Fibroblast of mammary gland (primary cell): ENCODE measurements at places on chromosomes 3 and 15.

- DNase-seq = no peak
Measured at GRCh38 chr3:176905331-176905730, 292.0 kb downstream of the TBL1XR1 start.

DNA sequence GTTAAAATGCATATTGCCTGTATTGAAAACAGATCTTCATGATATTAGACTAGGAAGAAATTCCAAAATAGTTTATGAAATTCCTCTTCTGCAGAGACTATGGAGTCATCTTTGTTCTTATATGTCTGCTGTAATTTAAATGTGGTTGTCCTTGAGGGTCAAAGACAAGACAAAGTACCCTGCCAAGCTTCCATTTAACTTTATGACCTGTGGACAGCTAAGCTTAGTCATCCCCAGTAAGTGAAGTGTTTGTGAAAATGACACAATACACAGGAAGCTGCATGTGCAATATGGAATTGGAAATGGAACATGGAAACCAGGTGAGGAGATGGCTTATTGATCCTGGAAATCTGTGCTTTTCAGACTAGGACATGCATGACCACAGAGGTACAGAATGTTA is 68.5 kb upstream of the GBE1 start:
- DNase-seq = peak; percentile 58

GRCh38 chr15:69794645-69795469 is 302.9 kb downstream of the TLE3 start:
- DNase-seq = peak; percentile 11

GRCh38 chr15:67070150-67070549 is 4.7 kb downstream of the SMAD3 start:
- DNase-seq = no peak

- DNase-seq = no peak
Measured at GRCh38 chr3:128714887-128715491, 11.0 kb upstream of the RAB7A start.

DNA sequence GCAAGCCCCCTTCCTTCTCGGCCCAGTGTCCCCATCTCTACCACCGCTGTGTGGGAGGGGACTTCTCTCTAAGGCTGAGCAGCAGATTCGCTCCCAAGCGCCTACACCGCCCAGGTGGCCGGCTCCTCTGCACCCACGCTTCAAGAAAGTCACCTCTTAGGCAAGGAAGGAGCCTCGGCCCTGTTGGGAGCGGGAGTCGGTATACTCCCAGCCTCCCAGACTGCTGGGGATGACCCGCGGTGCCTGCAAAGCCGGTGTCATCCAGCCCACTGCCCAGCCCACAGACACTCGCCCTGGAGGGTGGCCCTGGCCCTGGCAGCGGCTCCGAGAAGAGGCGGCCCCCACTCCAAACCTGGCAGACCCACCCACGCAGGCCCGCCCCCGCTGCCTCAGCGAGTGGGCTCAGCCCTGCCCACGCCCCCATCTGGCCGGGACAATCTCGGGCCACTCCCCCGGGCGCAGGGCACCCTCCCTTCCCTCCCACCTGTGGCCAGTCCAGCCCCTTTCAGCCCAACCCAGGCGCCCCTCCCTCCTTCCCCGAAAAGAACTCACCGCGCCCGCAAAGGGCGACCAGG is 396 bp downstream of the CHRNB4 start:
- no peak for DNase-seq

GRCh38 chr3:177946497-177946896 is 589.7 kb upstream of the KCNMB2 start:
- no peak for DNase-seq

- peak; percentile 57 for DNase-seq
Measured at GRCh38 chr3:15014606-15015328, 50.3 kb downstream of the MRPS25 start.

GRCh38 chr3:141320399-141321108 is 47.8 kb upstream of the ZBTB38 start:
- DNase-seq = no peak

GRCh38 chr15:41917767-41918430 is 24.0 kb upstream of the SPTBN5 start:
- DNase-seq = peak; percentile 71

DNA sequence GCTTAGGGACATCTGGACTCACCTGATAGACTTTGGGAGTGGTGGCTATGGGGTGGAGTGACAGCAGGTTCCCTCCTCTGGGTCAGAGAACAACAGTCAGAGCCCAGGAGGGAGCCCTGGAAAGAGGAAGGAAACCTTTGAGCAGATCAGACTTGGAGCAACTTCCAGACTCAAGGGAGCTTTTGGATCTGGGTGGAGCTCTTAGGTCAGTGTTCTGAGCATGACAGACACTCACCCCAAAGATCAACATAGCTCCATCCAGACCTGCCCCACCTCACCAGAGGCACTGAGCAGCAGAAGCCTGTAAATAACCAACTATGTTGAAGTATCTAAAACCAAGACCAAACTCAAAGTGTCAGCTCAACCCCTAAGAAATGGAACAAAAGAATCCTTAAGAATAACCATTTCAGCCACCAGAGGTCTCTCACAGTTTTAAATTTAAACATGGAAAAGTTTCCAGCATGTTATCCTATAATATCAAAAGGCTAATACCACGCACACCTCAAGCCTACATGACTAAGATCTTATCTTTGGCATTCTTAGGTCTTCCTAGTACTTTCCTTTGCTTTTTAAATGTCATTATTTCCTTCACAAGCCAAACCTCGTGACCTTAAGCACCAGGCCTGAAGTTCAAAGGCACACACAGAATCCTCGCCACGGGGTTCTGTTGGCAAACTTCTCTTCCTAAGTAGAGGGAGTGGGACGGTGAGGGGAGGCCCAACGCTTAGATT is 56.4 kb downstream of the UMPS start:
- peak; percentile 69 for DNase-seq

DNA sequence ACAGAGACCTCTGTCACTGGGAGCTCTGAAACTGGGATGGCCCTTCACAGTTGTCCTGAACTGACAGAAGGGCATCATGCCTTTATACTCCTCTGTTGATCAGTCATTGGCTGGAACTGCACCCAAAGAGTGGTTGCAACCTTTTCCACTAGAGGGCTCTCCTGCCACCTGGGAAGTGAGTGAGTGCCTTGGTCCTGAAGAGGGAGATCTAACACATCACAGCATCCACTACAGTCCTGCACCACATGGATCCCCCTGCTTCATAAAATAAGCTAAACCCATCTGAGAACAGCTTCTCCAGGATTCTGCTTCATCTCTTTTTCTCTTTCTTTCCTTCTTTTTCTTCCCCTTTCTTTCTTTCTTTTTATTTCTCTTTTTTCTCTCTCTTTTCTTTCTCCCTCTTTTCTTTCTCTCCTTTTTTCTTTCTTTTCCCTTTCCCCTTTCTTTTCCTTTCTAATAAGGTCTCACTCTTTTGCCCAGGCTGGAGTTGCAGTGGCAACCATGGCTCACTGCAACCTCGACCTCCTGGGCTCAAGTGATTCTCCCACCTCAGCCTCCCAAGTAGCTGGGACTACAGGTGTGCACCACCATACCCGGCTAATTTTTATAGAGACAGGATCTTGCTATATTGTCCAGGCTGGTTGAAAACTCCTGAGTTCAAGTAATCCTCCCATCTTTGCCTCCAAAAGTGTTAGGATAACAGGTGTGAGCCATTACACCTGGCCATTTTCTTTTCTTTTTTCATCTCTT is 42.8 kb upstream of the RAF1 start:
- DNase-seq = peak; percentile 79

GRCh38 chr3:38110314-38111050 is 26.4 kb downstream of the ACAA1 start:
- DNase-seq = no peak

- no peak for DNase-seq
Measured at GRCh38 chr3:20853890-20854289, 667.9 kb upstream of the SGO1 start.

DNA sequence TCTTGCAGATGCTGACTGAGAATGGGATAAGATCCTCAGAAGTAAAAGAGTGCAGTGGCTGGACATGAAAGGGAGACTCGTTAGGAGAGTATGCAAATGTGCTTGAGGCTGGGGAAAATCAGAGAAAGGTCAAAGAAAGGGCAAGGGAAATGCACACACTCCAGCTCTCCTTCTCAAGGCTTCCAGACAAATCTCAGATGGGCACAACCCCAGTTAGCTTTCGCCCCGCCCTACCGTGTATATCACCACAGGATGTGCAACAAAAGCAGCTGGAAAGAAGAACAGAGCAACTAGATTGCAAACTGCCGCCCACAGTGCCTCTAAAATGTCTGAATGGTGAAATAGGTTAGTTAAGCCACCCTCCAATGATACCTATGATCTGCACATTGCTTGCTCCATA is 63.9 kb downstream of the CERS3 start:
- DNase-seq = no peak

- DNase-seq = no peak
Measured at GRCh38 chr3:196599734-196600128, 31.3 kb downstream of the FBXO45 start.

DNA sequence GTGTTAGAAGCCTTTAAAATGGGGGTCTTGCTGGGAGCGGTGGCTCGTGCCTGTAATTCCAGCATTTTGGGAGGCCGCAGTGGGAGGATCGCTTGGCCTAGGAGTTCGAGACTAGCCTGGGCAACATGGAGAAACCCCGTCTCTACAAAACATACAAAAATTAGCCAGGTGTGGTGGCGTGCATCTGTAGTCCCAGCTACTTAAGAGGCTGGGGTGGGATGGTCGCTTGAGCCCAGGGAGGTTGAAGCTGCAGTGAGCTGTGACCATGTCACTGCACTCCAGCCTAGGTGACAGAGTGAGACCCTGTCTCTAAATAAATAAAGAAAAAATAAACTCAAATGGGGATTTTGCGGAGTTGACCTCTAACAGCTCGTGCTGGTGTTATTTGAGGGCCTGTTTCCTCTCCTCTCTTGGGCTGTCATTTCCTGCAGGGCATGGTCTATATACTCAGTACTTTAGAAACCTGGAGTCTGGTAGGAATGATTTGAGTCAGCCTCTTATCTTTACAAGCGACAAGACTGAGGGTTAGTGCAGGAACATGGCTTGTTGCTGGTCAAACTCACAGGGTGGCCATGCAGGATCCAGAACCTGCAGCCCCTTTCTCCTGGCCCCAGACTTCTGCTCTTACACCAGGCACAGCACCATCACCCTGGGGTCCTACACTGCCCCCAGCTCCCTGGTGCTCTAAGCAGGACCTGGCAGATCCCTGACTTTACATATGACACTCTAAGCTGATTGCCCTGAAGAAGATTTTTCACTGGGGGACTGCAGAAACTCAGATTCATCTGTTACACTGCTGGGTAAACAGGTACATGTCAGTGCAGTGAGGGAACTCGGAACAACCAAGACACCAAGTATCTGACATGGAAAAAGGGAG is 15.1 kb downstream of the EHD4 start:
- no peak for DNase-seq

GRCh38 chr15:27696530-27696929 is 402.6 kb downstream of the OCA2 start:
- no peak for DNase-seq

- DNase-seq = peak; percentile 42
Measured at GRCh38 chr3:180048840-180049239, 12.1 kb upstream of the PEX5L start.

DNA sequence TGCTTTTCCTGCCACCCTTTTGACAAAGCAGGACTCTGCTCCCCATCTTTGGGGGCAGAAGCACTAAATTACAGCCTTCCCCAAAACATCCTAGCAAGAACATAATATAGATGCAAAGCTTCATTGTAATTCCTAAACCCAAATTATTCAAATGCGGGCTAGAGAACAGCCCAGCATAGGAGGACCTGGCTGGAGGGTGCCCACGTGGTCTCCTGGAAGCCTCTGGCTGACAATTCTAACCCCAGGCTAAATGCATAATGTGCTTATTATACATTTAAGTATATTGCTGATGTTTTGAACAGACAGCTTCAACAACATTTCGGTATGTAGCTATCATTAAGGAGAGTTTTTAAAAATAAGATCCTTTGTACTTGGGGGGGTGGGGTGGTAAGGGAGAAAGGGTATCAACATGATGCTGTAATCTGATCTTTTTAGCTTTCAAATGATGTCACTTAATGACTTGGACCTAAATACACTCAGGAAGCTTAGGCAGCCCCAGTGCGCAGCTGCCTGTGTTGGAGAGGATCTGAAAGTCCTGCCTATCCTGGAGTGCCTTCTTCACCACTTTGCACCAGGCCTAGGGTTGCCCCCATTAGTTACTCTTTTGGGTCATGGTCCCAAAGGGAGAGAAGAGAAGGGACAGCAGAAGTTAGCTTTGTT is 57.2 kb upstream of the USP3 start:
- DNase-seq = no peak

GRCh38 chr15:51195459-51195858 is 100.8 kb upstream of the TNFAIP8L3 start:
- DNase-seq = peak; percentile 35

DNA sequence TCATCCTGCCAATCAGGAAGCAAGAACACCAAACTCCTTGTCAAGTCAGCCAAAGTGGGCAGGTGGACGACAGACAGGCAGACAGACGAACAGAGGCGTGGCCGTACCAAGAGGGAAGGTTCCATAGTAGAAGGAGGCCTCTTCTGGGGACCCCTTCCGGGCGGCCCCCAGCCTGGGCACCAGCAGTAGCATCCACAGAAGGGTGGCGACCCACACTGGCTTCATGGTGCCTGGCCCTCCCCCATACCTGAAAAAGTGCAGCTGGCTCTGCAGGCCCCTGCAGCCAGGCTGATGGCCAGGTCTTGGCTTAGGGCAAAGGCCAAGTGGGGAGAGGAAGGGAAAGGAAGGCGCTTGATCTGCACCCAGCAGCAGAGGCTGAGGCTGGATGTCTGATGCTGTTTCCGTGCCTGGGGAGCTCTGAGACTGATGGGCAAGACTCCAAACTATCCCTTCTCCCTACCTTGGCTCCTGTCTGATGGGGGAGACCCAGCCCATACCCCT is 607 bp downstream of the LCTL start:
- no peak for DNase-seq

GRCh38 chr3:182240474-182240873 is 528.7 kb downstream of the SOX2 start:
- DNase-seq = no peak
